ENCODE measurements at places on chromosomes 12 and 14.
A peak's percentile ranks its signal among the peaks of the same experiment; 100 is the strongest.

GRCh38 chr14:65069874-65070413 lies 32.4 kb downstream of the MAX start:
- no peak for DNase-seq

DNA sequence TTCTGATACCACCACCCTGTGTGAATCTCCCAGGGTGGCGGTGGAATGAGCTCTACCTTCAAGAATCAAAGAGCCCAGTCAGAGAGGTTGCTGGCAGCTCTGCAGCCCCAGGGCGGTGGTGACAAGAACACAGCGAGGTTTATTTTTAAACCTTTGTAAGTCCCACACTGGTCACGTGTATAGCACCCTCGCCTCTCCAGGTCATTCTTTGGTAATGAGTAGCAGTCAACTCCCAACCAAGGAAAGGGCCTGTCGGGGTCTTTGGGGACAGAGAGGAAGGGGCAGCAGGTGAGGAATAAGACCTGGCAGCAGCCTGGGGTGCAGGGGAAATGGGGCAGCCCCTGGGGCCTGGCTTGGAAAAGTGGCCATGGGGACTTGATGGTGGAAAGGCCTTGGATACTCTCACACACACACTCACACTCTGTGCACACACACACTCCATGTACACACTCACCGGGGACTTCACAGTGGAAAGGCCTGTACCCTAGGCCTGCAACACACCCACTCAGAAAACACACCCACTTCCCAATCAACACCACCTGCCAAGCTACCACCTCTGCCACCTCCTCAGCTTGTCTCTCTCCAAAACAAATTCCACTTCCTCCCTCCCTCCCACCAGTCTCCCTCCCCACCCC lies 178.6 kb downstream of the DPF3 start:
- no peak for DNase-seq

GRCh38 chr12:103829092-103829491 lies 11.9 kb downstream of the NT5DC3 start:
- DNase-seq, result no peak

- DNase-seq, result no peak
These were observed 61.2 kb upstream of the GRIP1 start for GRCh38 chr12:66739940-66740651.

GRCh38 chr12:113064395-113065125 lies 8.0 kb downstream of the DTX1 start:
- DNase-seq, result no peak

GRCh38 chr14:92675976-92676375 lies 72.5 kb downstream of the LGMN start:
- no peak for DNase-seq

DNA sequence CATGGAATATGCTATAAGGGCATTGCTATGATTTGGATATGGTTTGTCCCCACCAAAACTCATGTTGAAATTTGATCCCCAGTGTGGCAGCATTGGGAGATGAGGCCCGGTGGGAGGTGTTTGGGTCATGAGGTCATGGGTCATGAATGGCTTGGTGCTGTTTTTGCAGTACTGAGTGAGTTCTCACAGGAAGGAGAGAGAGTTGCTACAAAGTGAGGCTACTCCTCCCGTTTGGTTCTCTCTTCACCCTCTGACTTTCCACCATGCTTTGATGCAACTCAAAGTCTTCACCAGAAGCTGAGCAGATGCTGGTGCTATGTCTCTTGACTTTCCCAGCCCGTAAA lies 388.1 kb upstream of the TMPO start:
- DNase-seq, result no peak

DNA sequence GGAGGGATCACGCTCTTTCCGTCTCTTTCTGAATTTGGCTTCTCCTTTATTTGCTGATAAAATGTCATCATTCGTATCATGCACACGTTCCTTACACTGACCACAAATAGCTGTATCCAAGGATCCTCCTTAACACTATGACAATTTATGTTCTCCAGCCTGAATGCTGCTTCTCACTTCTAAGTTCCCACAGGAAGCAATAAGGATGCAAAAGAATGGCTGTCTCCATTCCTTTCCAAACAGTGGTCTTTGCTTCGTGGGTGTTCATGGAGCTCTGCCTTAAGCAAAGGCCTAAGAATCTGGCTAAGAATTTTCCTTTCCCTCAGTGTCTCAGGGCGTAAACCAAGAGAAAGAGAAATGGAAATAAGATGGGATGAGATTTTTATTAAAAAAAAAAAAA lies 200.2 kb downstream of the ITPR2 start:
- DNase-seq, result no peak

DNA sequence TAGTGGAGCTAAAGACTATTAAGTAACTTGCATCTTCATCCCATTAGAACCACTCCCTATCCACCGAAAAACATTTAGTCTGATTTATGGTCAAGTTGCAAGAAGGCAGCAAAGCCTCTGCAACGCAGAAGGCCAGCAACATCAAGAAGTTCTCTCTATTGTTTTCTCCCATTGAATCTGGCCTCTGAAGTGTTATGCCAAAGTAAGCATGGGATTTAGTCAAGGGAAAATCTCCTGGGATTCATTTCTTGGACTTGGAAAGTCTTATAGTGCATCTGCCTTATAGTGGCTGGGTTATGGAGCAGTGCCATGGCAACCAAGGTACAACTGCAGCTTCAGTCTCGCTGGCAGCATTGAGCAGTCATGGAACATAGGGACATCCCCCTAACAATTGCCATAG lies 87.7 kb upstream of the KRR1 start:
- no peak for DNase-seq

DNA sequence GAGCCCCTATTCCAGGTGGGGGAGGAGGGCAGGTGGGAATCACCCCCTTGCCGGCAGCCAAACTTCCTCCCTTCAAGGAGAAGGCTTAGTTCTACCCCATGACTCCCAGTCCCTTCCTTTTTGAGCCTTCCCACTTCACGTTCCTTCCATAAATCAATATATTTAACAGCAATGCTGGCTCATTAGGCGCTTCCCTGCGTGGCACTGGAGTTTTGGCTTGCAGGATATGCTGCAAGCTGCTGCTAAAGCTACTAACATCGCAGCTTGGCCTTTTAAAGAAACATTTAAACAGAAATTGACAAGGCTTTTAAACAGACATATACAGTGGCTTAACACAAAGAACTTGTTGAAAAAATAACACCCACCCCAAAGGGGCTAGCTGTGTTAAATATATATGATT lies 308.0 kb upstream of the FKBP4 start:
- DNase-seq, result no peak

DNA sequence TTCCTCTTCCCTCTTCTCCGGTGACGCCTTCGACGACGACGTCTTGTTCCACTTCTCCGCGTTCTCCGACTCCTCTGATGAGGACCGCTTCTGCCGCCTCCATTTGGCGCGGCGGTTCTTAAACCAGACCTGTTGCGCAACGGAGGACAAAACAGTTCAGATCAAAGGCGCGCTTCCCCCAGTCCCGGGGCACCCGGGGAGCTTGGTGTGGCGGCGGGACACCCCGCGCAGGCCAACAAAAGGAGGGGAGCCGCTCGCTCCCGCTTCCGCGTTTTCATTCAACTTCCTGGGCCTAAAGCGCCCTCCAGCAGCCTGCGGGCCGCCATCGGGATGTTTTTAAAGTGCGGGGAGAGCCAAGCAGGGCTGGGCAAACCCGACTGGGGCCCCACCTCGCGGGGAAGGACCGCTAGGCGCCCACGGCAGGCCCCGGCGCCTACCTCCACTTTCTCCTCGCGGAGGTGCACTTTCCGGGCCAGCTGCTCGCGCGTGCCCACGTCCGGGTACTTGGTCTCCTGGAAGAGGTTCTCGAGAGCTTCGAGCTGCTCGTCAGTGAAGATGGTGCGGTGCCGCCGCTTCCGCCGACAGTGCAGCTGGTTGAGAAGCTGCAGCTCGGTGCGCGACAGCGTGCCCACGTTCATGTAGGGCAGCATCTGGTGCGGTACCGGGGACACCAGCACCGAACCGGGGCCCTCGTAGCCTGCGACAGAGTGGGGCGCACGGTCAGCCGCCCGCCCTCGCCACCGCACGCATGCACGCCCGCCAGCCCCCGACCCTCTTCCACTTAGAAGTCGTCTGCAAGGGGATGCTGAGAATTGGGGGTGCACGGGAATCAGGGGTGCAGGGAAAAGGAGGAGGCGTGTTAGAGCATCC lies 1.2 kb downstream of the GSC start:
- DNase-seq, result no peak

DNA sequence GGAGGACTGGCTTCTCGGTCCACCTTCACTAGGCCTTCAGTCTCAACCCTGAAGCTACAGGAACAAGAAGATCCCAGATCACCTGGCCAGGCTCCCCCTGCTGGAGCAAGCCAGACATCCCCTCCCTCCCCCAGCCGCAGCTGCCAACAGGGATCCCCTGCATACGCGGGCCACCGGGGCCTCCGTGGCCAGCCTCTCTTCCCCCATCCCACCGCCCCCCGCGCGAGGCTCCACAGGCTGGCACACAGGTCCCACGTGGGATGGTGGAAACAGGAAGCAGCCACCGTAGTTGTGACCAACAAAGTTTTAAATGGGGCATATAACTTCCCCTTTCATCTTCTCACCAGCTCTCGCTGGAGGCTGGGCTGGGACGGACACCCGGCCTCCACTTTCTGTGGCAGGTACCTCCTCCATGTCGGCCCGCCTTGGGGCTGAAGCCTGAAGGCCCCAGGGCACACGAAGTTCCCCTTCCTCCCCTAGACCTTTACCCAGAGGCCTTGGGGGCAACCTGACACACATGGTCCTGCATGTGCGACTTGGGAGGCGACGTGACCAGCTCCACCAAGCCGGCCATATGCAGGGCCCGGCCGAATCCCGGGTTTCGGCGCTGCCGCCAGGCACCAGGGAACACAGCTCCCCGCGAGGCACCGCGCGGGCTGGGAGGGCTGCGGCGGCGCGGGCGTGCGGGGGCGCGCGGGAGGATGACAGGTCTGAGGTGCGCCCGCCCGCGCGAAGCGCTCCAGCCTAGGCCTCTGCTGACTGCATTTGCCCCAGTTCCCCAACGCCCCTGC lies 44.4 kb upstream of the PNMA1 start:
- DNase-seq, result peak; percentile 55

- DNase-seq, result no peak
These were observed 102.7 kb downstream of the ANO4 start for GRCh38 chr12:100897240-100897639.

- DNase-seq, result no peak
These were observed 6.7 kb upstream of the NCOR2 start for GRCh38 chr12:124573839-124574786.

DNA sequence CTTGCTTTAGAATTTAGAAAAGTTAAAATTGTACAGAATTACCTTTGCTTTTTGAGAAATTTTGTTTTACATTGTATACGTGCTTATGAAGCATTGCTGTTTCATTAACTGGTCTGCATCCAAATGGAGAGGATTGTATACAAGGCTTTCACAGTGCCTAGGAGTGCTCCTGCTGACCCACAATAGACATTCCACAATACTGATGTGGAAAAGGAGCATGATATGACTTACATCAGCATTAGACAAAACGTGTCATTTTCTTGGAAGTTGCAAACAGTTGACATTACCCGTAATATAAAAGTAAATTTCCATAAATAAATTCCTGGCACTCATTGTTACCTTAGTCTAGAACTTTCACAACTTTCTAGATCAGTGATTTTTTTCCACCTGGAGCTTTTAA lies 1.9 kb downstream of the PRKD1 start:
- DNase-seq, result no peak

DNA sequence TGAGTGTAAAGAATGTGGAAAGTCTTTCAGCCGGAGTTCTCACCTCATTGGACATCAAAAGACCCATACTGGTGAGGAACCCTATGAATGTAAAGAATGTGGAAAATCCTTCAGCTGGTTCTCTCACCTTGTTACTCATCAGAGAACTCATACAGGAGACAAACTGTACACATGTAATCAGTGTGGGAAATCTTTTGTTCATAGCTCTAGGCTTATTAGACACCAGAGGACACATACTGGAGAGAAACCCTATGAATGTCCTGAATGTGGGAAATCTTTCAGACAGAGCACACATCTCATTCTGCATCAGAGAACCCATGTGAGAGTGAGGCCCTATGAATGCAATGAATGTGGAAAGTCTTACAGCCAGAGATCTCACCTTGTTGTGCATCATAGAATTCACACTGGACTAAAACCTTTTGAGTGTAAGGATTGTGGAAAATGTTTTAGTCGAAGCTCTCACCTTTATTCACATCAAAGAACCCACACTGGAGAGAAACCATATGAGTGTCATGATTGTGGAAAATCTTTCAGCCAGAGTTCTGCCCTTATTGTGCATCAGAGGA lies 25.1 kb upstream of the ZNF268 start:
- no peak for DNase-seq

DNA sequence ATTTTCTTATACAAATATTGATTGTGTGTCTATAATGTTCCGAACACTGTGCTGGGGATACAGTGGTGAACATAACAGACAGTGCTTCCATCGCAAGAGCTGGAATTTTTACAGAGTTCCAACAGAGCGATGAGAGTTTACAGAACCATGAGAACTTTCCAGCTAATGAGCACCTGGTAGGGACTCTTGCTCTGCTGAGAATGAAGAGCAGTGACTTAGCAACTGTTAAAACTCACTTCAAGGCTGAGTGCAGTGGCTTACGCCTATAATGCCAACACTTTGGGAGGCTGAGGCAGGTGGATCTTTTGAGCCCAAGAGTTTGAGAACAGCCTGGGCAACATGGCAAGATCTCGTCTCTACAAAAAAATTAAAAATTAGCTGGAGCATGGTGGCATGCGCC lies 113.8 kb upstream of the DIO2 start:
- no peak for DNase-seq

GRCh38 chr12:120352117-120352516 lies 16.8 kb downstream of the MSI1 start:
- DNase-seq, result no peak

DNA sequence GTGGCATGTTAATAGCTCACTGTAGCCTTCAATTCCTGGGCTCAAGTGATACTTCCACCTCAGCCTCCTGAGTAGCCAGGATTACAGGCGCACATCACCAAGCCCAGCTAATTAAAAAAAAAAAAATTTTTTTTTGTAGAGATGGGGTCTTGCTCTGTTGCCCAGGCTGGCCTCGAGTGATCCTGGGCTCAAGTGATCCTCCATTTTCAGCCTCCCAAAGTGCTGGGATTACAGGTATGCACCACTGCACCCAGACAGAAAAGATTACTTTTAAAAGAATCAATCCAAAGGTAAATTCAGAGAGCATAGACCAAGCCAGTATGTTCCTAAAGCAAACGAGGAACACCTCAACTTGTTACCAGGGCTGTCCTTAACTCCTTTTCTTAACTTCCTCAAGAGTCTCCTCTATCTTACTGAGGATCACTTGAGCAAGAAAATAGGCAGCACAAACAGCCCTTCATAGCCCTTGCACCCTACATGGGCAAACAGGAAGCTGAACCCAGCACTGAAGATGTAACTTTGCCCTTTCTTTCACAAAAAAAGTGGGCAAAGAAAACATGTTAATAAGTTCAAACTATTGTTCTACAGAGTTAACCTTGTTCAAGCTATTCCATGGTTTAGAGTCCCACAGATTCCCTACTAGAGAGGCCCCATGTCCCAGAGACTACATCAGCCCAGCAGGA lies 11.3 kb downstream of the CS start:
- no peak for DNase-seq

DNA sequence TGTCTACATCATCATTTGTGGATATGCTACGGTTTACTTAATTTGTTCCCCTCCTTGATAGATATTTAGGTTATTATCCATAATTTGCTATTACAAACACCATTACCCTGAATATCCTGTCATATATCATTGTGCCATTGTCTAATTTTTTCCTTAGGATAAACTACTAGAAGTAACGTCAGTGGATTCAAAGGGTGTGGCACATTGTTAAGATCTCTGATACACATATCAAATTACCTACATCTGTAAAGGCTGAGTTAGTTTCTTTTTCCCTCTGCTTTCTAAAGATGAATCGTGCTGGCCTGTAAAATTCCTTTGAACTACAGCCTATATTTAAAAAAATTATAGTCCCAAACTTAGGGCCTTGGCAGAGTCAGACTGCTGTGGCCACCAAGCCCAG lies 53.9 kb upstream of the STRN3 start:
- no peak for DNase-seq

Data from NCI-H748 treated with DMSO at 0.1 percent for 48 hours (cell line).